CD8-positive, alpha-beta T cell (primary cell): ENCODE measurements at places on chromosomes 1 and 21.

- DNase-seq = peak; percentile 67
These were observed 59.1 kb downstream of the ITPKB start for GRCh38 chr1:226679853-226680516.

GRCh38 chr1:77797991-77798390 is 18.5 kb downstream of the MIGA1 start:
- DNase-seq = no peak

DNA sequence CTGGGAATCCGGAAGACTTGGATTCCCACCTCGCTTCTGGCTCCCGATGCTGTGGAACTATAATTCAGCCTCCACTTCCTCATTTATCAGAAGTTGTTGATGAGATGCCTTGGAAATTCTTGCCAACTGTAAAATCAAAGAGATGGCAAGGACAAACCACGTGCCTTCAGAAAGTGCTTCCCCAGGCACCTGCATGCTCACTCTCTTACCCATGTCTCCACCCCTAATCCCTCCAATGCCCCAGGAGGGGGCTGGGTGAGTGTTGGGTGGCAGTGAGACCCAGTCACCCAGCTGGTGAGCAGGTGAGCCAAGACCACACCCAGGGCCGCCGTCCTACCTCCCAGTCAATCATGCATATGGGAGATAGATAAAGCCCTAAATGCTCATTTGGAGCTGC is 160.8 kb downstream of the PSMG1 start:
- no peak for DNase-seq

- no peak for DNase-seq
These were observed 151.3 kb downstream of the ETS2 start for GRCh38 chr21:38956856-38957571.

DNA sequence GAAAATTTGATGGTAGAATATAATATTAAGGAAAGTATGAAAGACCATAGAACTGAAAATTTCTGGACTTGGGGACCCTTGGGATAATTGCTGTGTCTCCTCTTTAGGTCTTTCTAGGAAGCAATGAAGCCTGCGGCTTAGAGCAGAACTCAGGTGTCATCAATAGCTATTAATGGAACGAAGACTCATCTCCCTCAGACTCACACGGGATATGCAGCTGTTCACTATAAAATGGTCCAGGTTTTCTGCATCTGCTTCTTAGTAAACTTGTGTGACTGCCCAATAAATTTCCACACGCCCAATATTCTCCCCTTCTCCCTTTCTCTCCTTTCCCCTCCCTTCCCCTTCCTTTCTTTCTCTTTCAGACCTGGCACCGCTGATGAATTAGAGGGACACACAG is 392.5 kb downstream of the HLX start:
- no peak for DNase-seq

DNA sequence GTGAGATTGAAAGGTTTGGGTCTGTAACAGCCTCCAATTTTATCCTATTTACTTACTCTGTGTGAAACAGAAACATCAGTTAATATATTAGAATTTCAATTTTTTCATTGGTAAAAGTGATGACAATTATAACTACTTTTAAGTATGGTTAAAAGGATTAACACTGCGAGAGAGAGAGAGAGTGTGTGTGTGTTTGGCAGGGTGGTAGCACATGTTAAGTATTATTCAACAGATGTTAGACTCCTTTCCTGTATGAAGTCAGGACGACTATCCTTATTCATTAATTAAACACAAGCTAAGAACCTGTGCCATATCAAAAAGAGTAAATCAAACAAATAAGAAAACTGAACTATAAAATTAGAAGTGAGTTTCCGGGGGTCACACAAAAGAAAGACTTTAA is 662.5 kb downstream of the PLPP3 start:
- no peak for DNase-seq

DNA sequence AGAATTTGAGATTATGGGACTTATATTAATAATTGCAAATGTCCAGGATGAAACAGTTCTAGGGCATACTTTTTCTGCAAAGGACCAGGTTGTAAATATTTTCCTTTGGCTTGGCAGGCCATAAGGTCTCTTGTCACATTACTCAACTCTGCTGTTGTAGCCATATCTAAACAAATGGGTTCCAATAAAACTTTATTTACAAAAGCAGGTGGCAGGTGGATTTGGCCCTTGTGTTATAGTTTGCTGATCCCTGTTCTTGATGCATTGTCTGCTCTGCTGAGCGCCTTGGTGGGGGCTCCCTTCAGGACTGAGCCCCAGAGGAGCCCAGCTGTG is 258.5 kb downstream of the FOXD2 start:
- DNase-seq = no peak
